ENCODE measurements at places on chromosomes 2 and 18.
A peak's percentile ranks its signal among the peaks of the same experiment; 100 is the strongest.

DNA sequence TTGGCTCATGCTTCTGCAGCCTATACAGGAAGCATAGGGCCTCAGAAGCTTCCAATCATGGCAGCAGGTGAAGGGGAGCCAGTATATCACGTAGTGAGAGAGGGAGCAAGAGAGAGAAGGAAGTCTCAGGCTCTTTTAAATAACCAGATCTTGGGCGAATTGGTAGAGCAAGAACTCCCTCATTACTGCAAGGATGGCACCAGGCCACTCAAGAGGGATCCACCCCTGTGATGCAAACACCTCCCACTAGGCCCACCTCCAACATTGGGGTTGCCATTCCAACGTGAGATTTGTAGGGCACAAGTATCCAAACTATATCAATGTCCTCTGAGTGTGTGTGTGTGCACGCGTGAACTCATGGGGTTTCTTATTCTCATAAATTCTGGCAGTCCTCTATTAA, 37.6 kb upstream of the RMP24 start:
- DNase-seq: no peak

DNA sequence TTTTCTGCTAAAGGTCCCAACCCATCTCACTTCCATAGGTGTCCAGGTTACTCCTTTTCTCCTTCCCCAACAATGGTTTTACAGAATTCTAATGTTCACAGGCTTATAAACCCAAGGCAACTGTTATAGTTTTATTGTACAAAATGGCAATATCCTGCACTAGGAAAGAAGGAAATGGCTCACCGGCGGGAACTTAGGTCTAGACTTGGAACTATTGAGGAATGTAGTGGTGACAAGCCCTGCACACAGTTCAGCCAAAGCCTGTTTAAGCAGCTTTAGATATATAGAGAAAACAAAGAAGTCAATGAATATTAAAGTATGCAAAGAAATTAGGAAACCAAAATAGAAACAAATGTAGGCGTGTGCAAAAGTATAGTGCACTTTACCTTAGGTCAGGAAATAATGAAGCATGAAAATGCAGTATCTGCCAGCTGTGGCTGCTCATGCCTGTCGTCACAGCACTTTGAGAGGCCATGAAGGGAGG, 22.7 kb upstream of the KCNG3 start:
- DNase-seq: no peak

- DNase-seq: no peak
These were observed 31.3 kb downstream of the CD226 start for GRCh38 chr18:69916412-69916811.

DNA sequence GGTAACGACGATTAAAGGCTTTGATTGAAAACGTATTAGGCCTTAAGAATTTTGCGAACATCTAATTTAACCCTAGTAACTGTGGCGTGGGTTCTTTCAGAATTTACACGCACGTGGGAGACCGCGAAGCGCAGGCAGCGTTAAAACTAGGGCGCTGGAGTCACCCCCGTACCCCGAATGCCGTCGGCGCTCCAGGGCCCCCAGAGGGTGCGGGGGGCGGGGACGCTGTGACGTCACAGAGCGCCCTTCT, 673 bp upstream of the SMCHD1 start:
- no peak for DNase-seq

GRCh38 chr2:176093145-176093897, 800 bp downstream of the HOXD13 start:
- peak; percentile 28 for DNase-seq

DNA sequence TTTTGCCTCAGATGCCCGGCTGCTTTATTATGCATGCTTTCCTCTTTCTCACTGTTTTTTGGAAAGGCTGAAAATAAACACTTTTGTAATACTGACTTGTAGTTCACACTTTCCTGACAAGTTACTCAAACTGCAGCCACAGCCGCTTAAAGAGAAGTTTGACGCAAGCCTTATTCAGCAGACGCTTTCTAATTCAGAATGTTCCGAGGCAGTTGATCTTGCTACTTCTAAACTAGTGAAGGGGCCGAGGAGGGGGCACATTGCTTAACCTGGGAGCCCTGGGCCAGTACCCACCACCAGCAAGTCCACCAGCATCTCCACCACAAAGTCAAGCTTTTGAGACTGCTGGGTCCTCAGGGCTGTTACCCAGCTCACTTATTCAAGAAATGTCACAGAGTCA, 71.8 kb upstream of the SPRED2 start:
- DNase-seq: no peak

- DNase-seq: no peak
These were observed 13.5 kb downstream of the SPATA3 start for GRCh38 chr2:231009236-231009919.

- DNase-seq: no peak
These were observed 38.5 kb downstream of the INPP5D start for GRCh38 chr2:233098618-233099017.

GRCh38 chr2:25920336-25920735, 42.0 kb upstream of the ASXL2 start:
- DNase-seq: no peak

DNA sequence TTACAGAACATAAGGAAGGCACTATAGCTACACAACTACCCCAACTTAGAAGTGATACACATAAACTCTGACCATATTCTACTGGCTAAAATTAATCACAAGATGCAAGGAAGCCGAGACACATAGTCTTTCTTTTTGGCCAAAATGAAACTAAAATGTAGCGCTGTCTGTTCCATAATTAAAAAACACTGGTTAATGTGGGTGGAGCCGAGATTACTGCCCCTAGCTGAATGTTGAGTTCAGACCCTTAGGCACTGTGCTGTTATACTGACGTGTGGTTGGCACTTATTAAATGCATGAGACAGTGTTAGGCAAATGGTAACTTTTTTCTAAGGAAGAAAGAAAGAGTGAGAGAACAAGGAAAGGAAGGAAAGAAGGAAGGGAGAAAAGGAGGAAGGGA, 254.6 kb upstream of the RND3 start:
- no peak for DNase-seq

Data from femur (tissue), 1 donor.